Stimulated activated effector memory CD8-positive, alpha-beta T cell treated with anti-CD3 and anti-CD28 coated beads, Interleukin-12 subunit alpha, Interleukin-12 subunit beta, amount 100 ng/mL, for 72 hours (primary cell): ENCODE measurements at places on chromosomes 2 and 18.
A peak's percentile ranks its signal among the peaks of the same experiment; 100 is the strongest.

- no peak for DNase-seq
These were observed 95.4 kb downstream of the SOCS6 start for GRCh38 chr18:70384181-70384790.

GRCh38 chr2:46369783-46370182, 72.6 kb downstream of the EPAS1 start:
- peak; percentile 21 for DNase-seq

- DNase-seq = no peak
These were observed 23.5 kb downstream of the TNS1 start for GRCh38 chr2:217979151-217979811.

GRCh38 chr2:145041706-145042105, 521.8 kb upstream of the ZEB2 start:
- no peak for DNase-seq

DNA sequence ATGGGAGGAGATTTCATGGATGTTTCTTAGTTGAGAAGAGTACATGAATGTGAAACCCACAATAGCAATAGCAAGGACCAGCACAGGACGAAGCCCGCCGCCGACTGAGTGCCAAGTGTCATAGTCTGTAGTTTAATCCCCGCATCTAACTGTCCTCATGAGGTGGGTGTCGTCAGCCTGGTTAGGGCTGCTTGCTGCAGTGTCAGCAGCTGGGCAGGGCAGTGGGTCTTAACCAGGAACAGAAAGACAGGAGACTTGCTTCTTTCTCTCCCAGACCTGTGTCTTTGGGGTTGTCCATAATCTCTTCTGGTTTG, 146.6 kb downstream of the VAPA start:
- DNase-seq = no peak

GRCh38 chr18:46042571-46043123, 29.4 kb downstream of the PSTPIP2 start:
- no peak for DNase-seq

DNA sequence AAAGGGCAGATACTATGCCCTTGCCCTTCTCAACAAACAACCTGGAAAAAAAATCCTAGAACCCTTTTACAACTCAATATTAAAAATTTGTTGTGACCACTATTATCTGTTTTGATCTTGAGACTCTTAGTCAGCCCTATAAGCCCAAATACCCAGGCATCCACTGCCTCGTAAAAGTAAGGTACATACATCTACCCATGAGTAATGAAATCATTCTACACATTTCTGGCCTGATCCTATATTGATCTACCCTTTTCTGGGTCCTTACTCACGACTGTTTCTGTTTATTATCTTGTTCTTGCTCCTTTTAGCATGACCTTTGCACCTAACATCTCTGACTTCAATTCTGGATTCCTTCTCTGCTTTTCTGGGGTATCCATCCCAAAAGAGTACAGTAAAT, 56.8 kb downstream of the SCG2 start:
- DNase-seq = no peak

GRCh38 chr2:190717306-190717705, 68.4 kb downstream of the NAB1 start:
- no peak for DNase-seq

DNA sequence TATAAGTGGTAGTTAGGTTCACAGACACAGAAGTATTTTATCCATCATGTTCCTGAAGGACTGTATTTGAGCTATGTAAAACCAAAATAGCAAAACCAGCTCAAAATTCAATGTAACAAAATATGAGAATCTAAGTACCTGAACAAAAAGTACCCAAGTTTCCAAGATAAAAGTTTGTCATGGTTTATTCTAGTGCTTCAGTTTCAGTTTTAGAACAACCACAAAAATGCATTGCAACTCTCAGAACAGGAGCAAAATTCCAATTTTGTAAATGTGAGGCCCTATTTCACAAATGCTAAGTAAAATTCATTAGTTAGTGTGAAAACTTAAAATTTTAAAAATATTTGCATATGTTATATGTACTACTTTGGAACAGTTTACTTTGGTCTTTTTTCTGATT, 5.0 kb upstream of the ALPK2 start:
- no peak for DNase-seq

DNA sequence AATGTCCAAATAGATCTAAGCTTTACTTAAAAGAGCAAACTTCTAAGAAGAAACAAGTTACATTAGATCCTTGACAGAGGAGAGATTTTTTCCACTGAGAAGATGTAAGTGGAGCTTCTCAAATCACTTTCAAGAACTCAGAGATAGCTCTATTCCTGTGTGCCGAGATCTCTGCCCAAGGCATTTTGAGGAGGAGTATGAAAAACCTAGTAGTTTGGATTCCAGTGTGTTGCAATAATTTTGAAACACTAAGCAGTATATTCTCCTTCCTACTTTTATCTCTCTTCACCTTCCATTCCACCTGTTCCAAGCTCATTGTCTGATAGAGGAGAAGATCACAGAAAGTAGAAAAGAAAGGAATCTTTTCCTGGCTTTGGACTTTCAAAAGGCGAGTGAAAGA, 192.0 kb upstream of the TANK start:
- DNase-seq = no peak

DNA sequence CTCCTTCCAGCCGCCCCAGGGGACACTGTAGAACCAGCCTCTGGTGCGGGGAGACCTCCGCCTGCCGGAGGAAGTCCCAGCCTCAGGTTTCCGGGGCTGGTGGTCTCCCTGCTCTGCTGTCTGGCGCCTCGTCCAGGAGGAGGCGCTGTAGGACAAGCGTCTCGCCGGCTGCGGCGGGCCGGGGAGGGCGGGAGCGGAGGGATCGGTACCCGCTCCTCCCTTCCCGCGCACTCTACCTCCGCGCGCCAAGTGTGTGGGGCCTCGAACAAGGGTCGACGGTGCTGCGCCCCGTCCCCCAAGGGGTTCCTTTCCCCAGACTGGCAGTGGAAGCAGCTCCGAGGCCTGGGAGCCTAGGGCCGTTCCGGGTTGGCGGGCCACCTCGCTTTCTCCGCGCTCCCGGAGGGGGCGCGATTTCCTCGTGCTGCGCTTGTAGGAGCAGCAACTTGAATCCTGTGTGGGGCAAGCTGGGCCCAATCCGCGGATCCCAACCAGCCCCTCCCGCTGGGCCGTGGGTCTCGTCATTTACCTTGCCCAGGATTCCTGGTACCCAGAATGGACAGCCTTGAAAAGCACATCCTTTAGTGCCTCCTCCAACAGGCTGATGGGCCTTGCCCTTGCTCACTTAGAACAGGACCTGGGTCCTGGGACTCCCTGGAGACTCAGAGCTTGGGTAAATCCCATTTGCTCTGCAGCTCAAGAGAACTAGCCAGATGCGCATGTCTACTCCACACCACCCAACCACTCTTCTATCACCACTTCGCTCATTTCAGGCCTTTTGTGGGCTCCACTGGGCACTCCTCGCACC, 10.6 kb upstream of the HOXD4 start:
- DNase-seq = peak; percentile 83

DNA sequence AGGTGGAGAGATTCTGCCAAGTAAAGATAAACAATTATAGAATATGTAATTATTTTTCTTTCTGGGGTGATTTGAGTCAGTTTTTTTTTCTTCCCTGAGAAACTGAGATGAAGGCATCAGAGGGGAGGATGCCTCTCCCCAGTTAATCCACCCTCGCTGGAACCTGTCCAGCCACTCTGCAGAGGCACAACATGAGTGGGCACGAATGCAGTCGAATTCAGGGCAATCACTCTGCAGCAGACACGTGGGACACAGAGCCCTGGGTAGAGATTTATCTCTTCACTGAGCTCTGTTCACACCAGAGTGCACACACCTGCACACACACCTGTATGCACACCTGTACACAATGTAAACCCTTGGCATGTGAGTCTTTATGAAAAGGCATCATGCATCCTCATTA, 154.2 kb downstream of the DCDC2C start:
- no peak for DNase-seq

DNA sequence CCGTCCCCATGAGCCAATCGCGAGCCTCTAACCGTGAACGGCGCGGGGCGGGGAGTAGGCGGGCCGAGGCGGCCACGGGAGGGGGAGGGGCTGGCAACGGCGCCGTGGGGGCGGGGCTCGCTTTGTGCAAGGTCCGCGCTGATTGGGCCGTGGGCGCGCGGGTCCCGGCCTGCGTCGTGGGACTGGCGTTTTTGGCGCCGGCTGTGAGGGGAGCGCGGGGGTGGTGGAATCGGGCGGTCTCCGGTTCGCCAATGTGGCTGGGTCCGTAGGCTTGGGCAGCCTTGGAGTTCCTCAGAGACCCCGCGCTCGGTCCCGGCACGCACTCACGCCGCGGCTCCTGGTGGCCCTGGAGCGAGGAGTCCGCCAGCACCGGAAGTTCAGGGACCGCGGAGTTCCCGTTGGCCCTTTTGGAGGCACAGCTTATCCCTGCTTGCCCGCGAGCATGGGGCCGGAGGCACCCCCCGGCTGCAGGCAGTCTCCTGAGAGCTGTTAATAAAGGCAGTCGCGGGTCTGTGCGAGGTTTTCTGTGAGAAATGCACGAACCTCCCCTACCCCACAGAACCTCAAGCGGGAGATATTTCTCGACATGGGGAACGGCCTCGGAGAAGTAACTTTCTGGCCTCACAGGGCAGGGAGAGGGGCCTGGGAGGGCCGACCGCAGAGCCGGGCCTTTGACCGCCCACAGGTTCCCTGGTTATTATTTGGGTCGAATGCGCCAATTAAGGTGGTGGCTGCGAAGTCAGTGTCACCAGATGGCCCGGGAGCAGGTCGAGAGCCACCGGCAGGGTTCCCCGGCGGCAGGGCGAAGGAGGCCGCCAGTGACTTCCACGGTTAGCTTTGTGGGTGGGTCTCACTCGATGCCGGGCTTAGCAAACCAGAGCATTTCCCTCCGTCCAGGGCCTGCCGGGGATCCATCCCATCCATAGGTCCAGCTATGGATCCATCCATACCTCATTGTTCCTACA, 574 bp upstream of the NCL start:
- peak; percentile 97 for DNase-seq

- DNase-seq = peak; percentile 90
These were observed 2.9 kb upstream of the MAL start for GRCh38 chr2:95022309-95023221.

DNA sequence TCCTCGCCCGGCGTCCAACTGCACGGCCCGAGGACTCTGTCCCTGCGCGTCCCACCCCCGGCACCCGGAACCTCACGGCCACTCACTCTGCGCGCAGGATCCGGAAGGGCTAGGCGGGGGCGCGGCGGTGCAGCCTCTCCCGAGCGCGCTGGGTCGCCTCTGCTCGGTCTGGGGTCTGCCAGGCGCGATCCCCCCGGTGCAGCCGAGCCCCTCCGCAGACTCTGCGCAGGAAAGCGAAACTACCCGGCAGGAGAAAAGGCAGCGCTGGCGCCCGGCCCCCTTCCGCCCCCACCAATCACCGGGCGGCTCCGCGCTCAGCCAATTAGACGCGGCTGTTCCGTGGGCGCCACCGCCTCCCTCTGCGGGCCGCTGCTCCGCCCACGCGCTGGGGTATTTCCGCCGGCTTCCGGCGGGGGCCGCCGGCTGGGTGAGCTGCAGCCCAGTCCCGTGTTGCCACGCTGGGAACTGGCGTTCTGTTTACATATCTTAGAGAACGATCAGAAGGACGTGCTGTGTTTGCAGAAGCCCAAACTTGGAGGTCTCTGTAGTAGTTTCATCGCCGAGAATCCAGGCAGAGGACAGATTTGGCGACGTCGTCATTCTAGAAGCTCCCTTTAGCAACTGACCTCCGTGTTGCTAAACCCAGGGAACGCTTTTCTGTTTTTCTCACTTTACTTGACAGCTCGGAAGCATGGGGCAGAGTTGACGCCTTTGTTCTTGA, at the start of gene STAT1:
Gene STAT1 (minus strand): TSS at position 240 of the 721 bp plus-strand sequence. CDS start 4,168 bp downstream, outside the sequence.
- DNase-seq = peak; percentile 100

DNA sequence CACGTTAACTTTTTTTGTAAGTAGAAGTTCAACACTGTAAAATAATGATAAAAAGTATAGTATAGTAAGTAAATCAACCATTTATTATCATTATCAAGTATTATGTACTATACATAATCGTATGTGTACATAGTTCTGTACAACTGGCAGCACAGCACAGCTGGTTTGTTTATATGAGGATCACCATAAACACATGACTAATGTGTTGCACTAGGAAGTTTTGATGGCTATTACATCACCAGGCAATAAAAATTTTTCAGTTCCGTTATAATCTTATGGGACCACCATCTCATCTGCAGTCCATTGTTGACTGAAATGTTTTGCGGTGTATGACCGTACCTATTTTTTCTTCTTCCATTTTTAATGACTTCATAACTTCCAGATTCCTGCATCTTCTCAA, 39.2 kb upstream of the ZNF385B start:
- no peak for DNase-seq

GRCh38 chr2:172905937-172906811, 169.5 kb upstream of the MAP3K20 start:
- no peak for DNase-seq

- no peak for DNase-seq
These were observed 96.2 kb upstream of the EPAS1 start for GRCh38 chr2:46200861-46201605.

DNA sequence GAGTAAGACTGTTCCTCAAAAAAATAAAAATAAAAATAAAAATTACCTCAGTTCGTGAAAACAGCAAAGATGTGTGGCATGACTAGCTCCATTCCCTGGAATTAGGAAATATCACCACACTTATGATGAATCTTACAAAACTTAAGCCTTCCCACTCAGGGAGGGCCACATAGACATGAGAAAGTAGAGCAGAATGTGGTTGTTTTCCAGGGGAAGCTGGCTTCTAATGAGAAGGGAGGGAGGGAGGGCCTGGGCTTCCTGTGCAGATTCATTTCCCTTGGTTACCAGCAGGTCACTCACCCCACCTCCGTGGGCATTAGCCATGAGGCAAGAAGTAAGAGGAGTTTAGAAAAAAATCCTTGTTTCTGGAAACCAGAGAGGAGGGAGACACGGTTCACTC, 95.9 kb upstream of the RMDN2 start:
- no peak for DNase-seq

DNA sequence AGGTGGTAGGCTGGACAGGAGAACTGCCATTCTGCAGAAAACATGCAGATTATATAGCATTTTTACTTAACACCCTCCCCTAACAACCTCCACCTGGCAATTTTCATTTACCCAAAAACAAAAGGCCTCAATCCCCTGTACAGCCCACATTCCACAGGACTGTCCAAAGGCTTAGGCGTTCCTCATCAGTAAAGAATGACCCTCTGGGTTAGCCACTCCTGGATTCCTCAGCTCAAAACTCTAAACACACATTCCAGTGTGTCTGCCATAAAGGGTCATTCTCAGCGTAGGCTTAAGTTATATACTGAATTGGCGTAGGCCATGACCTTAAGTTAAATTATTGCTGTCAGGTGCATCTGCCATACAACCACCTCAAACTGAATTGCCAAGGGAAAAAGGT, 261.8 kb upstream of the CHAC2 start:
- DNase-seq = no peak

GRCh38 chr2:7612969-7613368, 695.8 kb downstream of the RNF144A start:
- DNase-seq = no peak

GRCh38 chr2:118059919-118060478, 28.3 kb upstream of the INSIG2 start:
- DNase-seq = no peak

GRCh38 chr2:1450915-1451314, 37.7 kb downstream of the TPO start:
- no peak for DNase-seq
